Muscle of leg (tissue), 16 donors: ENCODE measurements at places on chromosomes 3 and 15. TPM values are rescaled to one million over a fixed set of nuclear protein-coding genes. Genes with fewer than 3 reads are reported as not detected.

EIF1B gene
- total RNA-seq, result 19.2 TPM

OXTR gene
- 0.53 TPM for total RNA-seq

PRICKLE2 gene
- total RNA-seq, result 14.6 TPM

BTD gene
- total RNA-seq, result 12.0 TPM

DNA sequence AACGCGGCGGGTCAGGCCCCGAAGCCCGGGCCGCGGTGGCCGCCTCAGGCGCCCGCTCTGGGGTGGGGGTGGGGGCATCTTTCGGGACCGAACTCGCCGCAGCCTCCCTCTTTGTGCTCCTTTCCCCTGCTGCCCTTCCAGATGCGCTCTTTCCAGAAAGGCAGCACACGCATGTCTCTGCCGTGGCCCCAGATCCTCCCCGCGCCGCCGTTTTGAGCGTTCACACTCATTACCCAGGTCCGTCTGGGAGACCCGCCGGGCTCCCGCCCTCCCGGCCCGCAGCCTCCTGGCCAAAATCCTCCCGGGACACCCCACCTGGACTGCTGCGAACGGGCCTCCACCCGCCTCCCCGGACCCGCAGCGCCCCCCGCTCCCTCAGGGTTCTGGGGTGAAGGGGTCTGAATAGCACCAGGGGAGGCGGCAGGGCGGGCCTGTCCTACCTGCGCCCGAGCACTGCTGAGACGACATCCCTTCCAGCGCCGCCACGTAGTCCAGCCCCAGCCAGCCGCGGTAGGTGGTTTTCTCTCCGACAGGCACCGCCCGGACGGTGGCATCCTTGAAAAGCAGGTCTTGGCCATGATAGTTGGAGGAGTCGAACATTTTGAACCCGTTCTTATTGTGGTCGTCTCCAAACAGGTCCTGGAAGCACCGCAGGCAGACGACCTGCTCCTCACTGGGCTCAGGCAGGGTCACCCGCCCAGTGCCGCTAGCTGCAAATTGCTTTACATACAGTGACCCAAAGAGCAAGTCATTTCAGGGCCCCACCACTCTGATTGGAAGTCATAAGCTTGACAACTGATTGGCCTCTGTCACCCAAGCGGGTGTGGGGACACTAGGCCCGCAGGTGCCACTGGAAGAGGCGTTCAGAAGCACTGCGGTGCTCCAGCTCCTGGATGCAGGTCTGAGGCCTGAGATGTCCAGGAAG, 25.9 kb downstream of the MELTF start:
- peak; percentile 44 for DNase-seq

DNA sequence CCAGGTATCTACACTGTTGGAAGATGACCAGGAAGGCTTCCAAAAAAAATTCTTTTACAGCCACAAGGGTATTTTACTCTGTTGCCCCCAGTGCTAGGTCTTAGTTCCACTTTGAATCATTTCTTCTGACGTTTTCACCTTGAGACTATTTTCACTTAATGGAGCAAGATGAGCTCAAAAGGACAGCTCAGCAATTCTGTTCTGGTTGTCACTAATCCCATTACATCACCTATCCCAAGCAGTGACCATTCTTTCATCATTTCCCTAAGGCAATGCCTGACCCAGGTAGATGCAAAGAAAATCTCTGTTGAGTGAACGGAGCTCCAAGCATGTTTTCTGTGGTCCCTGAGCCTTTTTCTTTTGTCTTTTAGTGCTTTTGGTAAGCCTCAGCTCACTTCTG, 210.0 kb downstream of the KCNAB1 start:
- no peak for DNase-seq

GRCh38 chr3:36557708-36558421, 177.6 kb downstream of the STAC start:
- DNase-seq, result no peak

GRCh38 chr3:127173516-127174166, 19.3 kb upstream of the PRR23E start:
- DNase-seq, result no peak

- DNase-seq, result peak; percentile 17
These were observed 59.5 kb upstream of the RYK start for GRCh38 chr3:134309987-134310700.

GRCh38 chr3:176120507-176120906, 1076.8 kb downstream of the TBL1XR1 start:
- peak; percentile 52 for DNase-seq
